ENCODE measurements at places on chromosomes 3 and 15.

GRCh38 chr3:72343078-72343477 lies 505.2 kb downstream of the SHQ1 start:
- no peak for DNase-seq

DNA sequence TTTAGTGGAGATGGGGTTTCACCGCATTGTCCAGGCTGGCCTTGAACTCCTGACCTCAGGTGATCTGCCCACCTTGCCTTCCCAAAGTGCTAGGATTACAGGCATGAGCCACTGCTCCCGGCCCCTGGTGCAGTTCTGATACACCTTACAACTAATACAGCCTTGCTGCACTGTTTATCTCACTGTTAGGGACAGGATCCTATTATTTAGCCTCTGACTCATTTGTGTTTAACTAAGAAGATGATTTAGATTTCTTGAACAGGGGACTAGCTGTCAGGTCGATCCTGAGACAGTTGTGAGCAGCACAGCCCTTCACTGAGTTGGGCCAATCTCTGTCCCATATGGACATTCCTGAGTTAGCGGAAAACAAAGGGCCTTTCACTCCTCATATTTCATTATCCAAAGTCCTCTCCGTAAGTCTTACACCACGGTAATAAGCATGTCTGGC lies 19.2 kb downstream of the GYG1 start:
- no peak for DNase-seq

DNA sequence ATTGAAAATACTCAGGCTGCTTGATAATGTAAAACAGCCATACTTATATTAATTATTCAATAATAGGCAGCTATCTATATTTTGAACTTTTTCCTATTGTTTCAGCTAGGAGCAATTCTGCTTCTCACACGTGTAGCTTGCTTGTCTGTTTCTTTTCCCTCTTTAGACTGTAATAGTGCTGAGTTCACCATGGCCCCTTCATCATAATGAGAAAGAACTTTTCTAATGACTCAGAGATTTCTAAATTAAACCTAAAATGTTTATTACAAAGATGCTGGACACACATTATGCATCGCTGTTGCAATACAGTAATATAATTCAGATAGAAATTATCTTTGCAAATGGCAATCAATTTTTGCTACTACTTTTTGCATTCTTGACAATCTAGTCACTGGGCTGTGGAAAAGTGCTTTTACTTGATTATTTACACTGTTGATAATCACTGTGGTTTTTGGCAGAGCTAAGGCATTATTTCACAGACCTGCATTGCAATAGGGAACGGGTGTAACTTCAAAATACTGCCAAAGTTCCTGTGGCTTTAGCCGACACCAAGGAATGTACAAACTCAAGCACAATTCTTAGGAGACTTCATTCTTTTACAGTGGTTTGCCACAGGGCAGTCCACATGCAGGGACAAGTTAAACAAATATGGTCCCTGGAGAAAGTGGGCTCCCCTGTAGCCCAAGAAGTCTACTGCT lies 281.0 kb upstream of the TBL1XR1 start:
- no peak for DNase-seq

GRCh38 chr3:40745381-40746106 lies 220.8 kb downstream of the ZNF621 start:
- no peak for DNase-seq

DNA sequence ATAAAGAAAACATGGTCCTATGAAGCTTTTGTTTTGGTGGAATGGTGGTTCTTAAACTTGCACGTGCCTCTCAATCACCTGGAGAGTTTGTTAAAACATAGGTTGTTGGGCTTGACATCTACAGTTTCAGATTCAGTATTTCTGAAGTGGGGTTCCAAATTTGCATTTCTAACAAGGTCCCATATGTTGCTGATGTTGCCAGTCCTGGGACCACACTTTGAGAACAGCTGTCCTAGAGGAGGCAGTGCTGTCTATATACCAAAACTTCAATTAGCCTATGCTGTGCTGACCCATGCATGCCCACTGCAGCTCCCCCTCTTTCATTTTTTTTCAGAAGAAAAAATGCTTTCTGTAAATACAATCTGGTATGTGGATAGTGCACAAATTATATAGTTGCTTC lies 31.3 kb downstream of the ALCAM start:
- DNase-seq = no peak

DNA sequence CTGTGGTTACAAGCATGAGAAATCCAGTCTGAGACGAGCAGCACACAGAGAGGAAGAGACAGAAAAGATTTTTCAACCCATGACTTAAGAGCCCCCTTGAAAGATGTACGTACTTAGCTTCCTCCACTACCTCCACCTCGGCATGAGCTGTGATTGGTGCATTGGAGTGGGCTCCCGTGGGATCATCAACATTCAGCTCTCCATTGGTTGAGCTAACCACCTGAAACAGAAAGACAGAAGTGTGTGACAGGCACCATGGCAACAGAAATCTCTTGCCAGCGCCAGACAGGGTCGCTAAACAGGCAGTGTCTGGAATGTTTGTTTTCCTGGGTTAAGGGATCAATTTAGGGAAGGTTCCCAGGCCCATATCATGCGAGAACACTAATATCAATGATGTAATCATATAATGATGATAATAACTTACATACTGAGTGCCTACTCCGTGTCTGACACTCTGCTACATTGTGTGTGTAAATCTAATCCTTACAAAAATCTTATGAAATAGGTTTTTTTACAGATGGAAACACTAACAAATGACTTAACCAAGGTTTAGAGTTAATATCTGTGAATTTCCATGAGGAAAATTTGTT lies 17.5 kb upstream of the PPIB start:
- no peak for DNase-seq

- no peak for DNase-seq
Measured at GRCh38 chr15:100572362-100572983, 29.5 kb downstream of the LINS1 start.

Data from WERI-Rb-1 (cell line).